ENCODE measurements at places on chromosomes 5 and 9.

GRCh38 chr9:121310571-121310970 lies 42.6 kb downstream of the GSN start:
- no peak for DNase-seq

DNA sequence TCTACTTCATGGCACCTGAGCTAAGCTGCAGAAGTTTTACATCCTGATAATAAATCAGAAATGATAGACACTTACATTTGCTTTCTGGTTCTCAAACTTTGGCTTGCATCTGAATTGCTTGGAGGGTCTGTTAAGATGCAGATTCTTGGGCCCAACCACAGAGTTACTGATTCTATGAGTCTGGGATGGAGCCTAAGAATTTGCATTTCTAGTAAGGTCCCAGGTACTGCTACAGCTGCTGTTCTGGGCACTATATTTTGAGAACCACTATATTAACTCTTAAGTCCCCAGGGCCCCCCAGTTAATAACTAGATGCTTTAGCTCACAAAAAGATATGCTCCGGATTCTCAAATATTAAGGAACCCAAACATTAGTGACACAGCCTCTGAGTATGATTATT lies 69.8 kb upstream of the DAB2 start:
- no peak for DNase-seq

- DNase-seq, result no peak
Measured at GRCh38 chr9:98271479-98271878, 16.0 kb upstream of the TBC1D2 start.

- no peak for DNase-seq
Measured at GRCh38 chr9:2962471-2963172, 118.7 kb upstream of the PUM3 start.

DNA sequence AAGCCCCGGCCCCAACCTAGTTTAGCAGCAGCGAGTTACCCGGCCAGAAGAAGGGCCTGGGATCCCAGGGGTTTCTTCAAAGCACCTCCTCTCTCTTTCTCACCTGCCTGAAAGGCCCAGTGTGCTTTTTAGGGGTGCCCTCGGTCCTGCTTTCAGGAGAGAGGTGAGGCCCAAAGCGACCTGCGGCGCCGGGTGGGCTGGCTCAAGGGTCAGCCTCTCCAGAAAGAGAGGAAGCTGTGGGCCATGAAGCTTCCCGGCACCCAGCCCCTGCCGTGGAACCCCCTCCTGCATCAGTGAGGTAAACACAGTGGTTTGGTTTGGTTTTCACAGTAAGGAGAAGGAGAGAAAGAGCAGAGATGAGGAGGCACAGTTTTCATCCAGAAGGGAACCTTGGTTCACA lies 4.3 kb downstream of the FOXB2 start:
- DNase-seq, result no peak

GRCh38 chr5:154117930-154118329 lies 72.6 kb upstream of the GALNT10 start:
- no peak for DNase-seq

DNA sequence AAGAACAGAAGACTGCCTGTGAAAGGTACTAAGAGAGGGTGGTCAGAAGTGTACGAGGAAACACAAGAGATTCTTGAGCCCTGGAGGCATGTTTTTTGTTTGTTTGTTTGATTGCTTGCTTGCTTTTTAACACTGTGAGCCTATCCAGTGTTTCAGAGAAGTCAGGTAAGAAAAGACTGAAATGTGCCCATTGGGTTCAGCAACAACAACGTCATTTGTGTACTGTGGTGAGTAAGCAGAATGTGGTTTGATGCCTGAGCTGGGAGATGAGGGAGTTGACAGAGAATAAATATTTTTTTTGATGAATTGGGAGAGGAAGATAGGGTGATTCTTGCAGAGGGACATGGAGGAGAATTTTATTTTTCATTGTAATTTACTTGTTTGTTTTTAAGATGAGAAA lies 73.1 kb downstream of the RPS23 start:
- DNase-seq, result no peak

DNA sequence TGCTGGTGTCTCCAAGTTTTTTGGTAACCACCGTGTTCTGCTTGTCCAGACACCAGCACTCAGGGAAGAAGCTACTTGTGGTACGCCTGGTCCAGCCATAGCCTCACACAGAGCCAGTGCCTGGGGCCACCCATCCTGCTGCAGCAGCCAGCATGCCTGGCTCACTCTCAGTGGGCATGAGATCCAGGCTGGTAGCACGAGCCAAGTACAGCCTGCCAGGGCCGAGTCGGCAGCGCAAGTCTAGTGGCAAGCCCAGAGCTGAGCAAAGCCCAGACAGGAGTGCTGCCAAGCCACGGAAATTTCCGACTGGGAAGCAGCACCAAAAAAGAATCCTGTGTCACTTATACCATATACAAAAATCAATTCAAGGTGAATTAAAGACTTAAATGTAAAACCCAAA lies 36.3 kb upstream of the FBXL17 start:
- no peak for DNase-seq

DNA sequence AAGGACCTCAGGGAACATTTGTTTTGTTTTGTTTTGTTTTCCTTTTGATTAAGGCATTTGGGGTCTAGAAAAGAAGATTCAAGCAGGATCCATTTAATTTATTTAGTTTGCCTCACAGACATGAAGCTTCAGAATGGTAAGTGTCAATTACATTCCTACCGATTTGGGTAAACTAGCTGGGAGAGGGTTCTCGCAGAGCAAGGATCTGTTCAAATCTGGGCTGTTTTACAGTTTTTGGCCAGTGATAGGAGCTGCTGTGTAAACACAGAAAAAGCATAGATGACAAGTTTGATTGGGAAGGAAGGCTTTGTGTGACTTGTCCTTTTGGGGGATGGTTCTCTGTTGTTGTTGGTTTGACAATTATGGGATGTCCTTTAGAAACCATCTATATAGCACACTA lies 470.3 kb upstream of the WWC1 start:
- DNase-seq, result no peak

- no peak for DNase-seq
Measured at GRCh38 chr5:77693913-77694312, 55.4 kb upstream of the OTP start.

DNA sequence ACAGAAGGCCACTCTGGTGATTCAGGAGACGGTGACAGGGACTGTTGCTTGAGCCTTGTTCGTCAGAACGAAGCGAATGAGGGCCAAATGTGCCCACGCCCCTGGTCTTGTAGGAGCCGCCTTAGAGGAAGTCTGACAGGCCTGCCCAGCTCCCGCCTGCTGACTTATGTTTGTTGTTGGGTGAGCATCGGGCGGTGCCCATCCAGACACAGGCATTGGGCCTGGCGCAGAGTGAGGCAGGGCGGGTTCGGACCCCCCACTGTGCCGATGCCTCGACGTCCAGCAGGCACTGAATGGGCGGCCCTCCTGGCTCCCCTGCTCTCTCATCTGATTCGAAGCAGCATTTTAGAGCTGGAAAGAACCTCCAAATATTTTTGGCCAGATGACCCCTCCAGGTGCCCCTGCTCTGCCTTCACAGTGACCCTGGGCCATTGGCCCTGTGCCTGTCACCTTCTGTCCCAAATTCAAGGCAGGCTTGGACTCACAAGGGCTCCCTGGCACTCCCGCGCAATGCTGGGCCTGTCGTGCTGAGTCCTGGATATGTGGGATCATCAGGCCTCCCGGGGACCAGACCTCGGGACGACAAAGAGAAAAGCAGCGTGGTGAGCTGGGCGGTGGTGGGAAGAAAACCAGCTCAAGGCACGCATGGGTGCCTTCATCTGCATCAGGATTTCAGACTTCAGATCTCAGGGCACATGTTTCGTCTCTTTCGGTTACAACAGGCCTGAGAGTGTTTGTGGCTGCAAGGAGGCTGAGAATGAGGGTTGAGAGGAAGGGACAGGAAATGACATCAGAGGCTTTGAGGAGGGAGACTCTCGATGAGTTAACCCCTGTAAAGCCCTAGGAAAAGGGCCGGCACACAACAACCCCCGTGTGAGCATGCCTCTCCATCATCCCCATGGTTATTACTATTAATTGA lies 37.1 kb upstream of the OLFM1 start:
- no peak for DNase-seq

DNA sequence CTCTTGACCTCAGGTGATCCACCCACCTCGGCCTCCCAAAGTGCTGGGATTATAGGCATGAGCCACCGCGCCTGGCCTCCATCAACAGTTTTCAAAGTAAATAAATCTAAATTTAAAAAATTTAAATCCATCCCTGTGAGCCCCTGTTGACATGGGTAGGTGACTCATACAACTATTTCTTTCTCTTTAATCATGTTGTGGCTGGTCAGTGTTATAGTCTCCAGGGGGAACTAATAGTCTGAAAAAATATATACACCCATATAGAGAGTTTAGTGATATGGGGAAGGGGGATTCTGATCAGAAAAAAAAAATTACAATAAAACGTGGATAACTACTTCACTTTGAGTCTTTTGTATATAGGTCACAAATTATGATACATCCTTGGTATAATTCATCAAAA lies 159.2 kb downstream of the ZNF608 start:
- DNase-seq, result no peak

DNA sequence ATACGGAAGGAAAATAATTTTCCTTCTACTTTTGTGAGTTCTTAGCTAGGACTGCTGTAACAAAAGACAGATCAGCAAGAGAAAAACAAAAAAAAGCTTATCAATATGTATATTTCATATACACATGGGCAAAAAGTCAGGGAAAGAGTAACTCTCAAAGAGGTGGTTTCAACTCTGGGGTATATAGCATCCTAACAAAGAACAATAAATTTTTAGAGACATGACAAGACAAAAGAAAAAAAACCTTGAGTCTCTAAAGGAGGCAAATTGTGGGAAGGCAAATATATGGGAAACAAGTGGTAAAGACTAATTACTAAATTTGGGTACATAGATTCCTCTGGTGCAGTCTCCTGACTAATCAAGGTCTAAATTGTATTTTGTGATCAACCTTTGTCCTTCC lies 93.2 kb downstream of the C5orf15 start:
- DNase-seq, result no peak

GRCh38 chr5:102590467-102590866 lies 91.7 kb upstream of the SLCO6A1 start:
- no peak for DNase-seq

GRCh38 chr9:86135371-86135770 lies 36.0 kb upstream of the GOLM1 start:
- DNase-seq, result no peak

DNA sequence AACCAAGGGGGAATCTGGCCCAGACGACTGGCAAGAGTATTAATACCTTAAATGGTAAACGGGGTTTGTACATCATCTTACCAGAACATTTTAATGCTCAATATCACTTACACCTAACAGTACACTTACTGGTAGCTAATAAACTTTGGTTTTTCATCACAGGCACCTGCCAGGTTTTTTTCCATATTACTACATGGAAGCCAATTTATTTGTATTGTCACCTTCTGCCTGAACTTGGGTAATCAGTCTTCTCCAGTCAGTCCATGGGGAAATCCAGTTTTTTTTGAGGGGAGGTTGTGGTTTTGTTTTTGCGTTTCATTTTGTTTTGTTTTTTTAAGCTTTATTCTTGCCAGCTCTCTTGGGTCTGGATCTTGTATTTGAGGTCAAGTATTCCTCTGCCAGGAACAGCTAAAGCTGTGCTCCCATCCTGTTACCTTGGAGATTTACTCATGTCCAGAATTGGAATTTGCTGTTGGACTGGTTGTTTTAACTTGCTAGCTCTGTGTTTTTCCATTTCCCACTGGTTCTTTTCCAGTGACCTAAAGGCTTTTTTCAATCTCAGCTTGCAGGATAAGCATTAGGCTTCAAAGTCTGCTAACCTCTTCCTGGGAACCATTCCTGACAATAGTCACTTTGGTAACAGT lies 11.1 kb upstream of the NADK2 start:
- no peak for DNase-seq

DNA sequence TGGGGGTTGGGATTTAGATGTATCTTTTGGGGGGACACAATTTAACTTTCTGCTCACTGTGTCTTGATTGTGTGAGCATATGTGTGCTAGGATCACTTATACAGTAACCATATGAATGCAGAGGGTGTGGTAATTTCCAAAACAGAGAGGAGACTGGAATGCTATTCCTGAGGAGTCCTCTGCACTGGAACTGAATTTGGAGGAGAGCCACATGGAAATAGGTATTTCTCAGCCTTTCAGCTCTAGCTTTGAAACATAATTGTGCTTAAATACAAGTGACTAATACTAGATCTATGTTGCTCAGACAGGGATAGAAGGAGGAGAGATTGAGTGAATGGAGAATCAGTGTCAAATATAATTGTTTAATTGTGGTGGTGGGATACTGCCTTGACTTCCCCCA lies 45.5 kb downstream of the FOCAD start:
- no peak for DNase-seq

DNA sequence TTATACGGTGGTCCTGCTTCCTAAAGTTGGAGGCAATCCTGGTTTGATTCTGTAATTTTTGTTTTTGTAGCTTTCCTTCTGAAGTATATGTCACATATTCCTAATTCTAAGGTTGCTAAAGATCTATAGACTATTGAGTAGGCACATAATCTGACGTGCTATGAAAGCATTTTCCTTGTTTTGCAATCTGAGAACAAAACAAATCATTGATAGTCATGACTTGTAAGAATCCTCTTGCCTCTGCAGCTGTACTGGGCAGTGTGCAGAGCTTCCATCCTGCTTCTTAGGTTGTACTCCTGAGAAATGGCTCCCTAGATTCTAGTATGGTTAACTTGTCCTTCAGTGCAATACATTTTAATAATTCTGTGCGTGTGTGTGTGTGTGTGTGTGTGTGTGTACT lies 35.4 kb downstream of the SEMA6A start:
- no peak for DNase-seq

DNA sequence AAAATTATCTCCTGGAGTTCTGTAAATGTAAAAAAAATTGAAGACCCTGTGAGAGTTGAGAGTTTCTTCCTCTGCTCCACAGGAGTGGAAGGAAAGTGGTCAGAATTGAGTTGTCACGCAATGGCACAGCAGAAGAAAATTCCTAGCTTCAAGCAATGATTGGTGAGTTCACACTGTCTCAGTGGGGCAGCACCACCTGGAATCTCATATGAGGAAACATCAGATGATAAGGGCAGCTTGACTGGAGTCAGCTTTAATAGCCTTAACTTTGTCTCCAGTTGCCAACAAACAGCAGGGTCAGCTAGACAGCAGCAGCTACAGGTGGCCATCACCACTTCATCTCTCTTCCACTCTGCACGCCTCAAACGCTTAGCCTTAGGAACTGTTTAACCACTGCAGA lies 211.1 kb downstream of the EFNA5 start:
- DNase-seq, result no peak

GRCh38 chr9:79774356-79774755 lies 202.6 kb downstream of the TLE4 start:
- DNase-seq, result no peak

GRCh38 chr5:145792840-145793239 lies 42.3 kb downstream of the PRELID2 start:
- DNase-seq, result no peak

All from stimulated activated CD8-positive, alpha-beta memory T cell treated with anti-CD3 and anti-CD28 coated beads, Interleukin-15, amount 100 ng/mL, for 24 hours (primary cell).